Stimulated activated CD8-positive, alpha-beta memory T cell treated with anti-CD3 and anti-CD28 coated beads, Interleukin-15, amount 100 ng/mL, for 24 hours (primary cell): ENCODE measurements at places on chromosomes 1 and 21.

DNA sequence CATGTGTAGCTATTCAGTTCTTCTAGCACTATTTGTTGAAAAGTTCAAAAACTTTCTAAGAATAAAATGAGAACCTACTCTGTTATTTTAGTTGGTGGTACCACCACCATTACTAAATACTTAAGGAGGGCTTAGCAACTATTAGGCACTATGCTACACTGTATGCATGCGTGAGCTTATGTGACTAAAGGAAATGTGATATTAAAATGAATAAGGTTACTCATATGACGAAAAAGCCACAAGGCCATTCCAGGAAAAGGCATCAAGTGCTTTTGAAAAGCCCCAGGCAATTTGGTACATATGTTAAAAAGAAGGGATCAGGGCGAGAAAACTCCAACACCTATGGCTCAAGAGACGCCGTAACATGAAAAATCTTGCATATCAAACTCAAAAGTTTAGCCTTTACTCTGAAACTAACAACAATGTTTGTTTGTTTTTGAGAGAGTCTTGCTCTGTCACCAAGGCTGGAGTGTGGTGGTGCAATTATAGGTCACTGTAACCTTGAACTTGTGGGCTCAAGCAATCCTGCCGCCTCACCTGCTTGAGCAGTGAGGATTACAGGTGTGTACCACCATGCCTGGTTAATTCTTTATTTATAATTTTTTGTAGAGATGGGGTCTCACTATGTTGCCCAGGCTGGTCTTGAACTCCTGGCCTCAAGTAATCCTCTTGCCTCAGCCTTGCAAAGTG is 42.5 kb downstream of the EPRS1 start:
- DNase-seq: no peak

DNA sequence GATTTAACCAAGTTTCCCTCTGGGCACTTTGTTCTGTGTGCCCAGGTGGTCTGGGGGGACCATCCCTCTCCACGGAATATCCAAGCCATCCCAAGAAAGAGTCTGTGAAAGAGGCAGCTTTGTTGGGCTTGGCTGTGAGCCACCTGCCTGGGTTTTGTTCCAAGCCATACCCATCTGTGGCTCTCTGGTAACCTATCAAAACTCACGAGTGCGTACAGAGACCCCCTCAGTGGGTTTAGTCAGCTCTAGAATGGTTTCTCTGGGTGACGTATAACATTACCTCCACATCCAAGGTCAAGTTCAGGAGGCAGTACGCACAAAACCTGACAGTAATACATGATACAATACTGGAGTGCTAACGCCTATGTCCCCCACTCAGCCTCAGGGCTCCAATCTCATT is 54.2 kb downstream of the DNTTIP2 start:
- no peak for DNase-seq

- no peak for DNase-seq
Measured at GRCh38 chr1:98478121-98478520, 183.4 kb upstream of the SNX7 start.

GRCh38 chr21:41186755-41187536 is 19.0 kb downstream of the BACE2 start:
- no peak for DNase-seq

DNA sequence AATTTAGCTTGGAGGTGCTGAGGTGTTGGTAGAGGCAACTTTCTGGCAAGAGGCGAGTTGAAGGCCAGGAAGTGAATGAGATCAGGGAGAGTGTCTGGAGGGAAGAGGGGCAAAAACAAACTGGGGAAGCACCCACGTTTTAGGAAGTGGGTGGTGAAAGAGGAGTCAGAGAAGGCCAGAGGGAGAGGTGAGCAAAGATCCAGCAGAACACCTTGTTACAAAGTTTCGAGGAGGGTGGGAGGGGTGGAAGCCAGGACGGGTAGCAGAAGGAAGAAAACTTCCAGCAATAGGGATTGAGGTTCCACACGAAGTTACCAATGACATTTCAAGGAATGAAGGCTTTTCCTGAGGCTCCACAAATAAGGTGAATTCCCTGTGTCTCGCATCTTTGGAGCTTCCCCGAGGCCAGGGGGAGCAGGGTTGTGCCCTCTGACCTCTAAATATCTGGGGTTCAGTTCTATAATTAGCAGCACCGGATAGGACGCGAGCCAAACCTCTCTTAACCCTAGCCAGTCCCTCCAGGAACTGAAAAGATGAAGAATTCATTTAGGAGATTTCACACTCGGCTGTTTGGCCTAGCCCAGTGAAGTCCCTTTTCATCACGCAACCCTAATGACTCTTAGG is 578 bp upstream of the SESN2 start:
- no peak for DNase-seq

DNA sequence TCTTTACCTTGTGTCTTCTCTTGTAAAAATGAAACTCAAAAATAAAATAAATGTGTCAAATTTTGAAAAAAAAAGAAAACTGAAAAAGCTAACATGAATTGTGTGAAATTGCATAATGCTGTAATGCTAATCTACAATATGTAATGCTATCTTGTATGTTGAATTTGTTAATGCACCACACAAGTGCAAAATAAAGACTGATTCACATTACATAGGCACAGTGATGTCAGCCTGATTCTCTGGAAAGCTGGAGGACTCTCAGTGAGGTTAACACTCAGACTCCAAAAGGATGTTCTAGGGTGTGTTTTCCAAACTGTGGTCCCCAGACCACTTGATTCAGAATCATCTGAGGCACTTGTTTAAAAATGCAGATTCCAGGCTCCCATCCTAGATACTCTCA is 25.6 kb downstream of the SYT11 start:
- DNase-seq: no peak

DNA sequence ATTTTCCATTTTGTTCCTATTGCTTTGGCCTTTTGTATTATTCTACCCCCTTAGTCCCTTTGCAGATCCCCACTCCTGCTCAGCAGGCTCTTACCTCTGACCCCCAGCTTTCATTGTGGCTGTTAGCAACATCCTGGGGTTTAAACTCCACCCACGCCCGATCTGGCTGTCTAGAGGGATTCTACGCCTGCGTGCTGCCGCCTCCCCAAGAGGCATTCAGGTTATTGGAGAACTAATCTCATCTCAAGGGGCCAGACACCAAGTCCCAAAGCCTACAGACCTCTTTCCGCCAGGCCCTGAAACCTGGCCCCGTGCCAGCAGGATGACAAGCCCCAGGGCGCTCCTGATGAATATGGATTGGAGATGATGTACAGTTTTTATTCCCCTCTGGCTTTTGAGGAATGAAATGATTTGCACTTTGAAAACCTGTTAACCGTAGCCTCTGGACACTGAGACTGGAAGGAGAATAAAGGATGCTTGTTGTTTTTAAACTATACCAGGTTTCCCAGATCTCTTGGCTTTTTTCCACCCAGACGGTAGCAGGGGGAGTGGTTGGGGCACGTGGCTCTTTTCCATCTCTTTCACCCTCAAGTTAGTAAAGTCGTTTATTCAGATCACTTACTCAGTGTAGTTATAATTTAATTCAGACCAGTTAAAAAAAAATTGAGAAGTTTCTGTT is 14.5 kb upstream of the IKBKE start:
- no peak for DNase-seq

DNA sequence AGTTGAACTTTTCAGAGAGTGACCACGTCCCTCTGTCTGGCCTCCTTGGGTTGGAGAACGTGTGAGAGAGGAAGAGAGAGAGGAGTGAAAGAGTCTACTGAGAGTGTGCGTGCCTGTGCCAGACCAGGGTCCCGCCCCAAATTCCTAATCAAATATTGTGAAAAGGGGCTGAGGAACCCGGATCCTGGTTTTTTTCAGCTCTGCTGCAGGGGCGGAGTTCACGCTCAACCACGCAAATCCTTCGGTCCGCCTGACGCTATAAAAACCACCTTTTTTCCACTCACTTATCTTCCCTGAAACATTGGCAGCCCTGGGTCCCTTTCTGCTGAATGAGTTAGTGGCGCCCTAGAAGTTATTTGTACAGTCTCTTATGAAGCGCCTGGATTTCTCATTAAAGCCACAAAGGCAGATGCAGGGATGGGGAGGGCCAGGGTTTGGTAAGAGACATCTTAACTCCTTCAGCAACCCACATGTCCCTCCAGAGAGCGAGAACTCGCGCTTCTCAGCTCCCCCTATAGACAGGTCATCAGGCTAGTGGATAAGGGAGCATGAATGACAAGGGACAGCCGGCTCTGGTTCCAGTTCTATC is at the start of gene FMOD:
FMOD (minus strand) TSS at position 86 of the 589 bp plus-strand sequence. CDS start 2,852 bp downstream, outside the sequence.
- DNase-seq: no peak

DNA sequence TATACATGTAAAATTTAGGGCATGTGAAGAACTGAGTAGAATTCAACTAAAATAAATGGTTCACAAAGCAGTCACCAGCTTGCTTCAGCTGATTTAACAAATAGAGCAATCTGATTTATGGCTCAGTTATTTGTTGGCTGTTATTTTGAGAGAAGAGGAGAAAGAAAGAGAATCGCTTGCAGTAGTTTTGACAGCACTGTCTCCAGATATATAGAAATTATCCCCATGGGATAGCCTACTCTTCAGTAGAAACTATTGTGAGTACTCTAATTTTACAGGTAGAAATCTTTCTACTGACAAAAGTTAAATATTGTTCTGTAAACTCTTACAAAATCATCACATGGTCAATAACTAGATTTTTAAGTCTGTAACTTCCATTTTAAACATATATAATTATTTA is 1098.2 kb downstream of the MRPL39 start:
- no peak for DNase-seq

DNA sequence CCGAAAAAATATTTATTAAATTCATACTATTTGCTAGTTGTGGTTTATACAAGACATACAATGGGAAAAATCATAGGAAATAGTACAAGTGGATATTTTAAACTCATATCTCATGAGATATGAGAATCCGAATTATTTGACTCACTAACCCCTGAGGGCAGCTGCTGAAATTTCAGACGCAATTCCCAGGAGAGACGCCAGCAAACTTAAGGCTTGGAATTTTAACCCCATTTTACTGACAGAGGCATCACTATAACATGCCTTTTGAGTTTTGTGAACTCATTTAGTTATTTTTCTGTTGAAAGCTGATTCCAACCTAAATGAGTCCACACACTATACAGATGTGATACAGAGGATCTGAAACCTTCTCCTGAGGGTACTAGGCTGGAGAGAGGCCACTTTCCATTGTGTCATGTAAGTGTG is 5.9 kb upstream of the MROH9 start:
- no peak for DNase-seq

GRCh38 chr1:167775178-167775577 is 53.4 kb downstream of the MPZL1 start:
- no peak for DNase-seq

DNA sequence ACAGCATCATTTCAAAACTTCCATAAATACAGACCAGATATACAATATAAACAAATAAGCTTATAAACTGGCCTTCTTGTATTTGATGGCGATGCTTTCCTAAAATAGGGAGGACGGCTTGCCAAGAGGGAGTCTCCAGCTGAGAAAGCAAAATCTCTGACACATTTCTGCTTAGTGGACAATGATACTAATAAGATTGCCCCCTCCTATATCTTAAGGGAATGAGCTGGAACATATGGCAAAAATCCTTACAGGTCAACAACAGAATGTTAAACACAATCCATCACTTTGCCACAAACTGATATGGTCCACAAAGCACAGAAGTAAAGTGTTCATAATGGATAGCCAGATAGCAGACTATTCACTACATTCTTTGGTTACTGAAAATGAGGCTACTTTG is 7.1 kb upstream of the GADD45A start:
- DNase-seq: no peak

GRCh38 chr1:167927046-167927754 is 9.3 kb upstream of the DCAF6 start:
- no peak for DNase-seq
